ENCODE measurements at places on chromosomes 2 and 18.

- peak; percentile 16 for DNase-seq
These were observed 254.8 kb downstream of the SLC8A1 start for GRCh38 chr2:40197121-40197520.

- DNase-seq, result no peak
These were observed 427.8 kb downstream of the ZNF521 start for GRCh38 chr18:24924066-24924716.

GRCh38 chr18:35592298-35592697 is 10.8 kb downstream of the GALNT1 start:
- DNase-seq, result no peak

GRCh38 chr2:16625759-16626158 is 39.9 kb downstream of the CYRIA start:
- DNase-seq, result no peak

GRCh38 chr2:216897561-216898203 is 37.8 kb upstream of the TNP1 start:
- DNase-seq, result no peak

DNA sequence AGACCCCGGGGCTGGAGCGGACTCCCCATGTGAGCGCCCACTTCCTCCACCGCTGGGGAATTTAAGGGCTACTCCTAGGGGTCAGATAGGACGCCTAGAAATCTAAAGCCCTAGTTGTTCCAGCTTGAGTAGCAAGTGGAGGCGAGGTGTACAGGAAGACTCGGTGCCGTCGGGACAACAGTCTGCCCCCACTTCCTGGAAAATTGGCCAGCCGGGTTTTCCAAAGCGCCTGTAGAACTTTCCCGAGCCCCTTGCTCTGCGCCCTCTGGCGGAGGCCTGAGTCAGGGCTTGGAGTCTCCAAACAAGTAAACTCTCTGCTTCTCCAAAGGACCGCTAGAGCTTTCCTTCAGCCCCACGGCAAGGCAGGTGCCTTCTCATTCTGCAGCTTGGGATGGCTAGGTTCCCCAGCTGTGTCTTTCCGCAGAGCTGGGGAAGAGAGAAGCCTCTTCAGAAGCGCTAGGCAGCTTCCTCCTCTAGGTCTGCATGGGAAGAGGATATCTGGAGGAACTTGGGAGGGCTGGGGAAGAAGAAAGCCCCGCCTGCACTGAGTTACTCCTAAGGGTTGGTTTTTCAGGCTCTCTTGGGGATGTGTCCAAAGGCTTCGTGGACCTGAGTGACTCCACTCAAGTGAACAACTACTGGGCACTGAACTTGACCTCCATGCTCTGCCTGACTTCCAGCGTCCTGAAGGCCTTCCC is 681 bp downstream of the SPR start:
- peak; percentile 83 for DNase-seq

GRCh38 chr2:45674035-45674816 is 22.8 kb downstream of the PRKCE start:
- DNase-seq, result no peak

DNA sequence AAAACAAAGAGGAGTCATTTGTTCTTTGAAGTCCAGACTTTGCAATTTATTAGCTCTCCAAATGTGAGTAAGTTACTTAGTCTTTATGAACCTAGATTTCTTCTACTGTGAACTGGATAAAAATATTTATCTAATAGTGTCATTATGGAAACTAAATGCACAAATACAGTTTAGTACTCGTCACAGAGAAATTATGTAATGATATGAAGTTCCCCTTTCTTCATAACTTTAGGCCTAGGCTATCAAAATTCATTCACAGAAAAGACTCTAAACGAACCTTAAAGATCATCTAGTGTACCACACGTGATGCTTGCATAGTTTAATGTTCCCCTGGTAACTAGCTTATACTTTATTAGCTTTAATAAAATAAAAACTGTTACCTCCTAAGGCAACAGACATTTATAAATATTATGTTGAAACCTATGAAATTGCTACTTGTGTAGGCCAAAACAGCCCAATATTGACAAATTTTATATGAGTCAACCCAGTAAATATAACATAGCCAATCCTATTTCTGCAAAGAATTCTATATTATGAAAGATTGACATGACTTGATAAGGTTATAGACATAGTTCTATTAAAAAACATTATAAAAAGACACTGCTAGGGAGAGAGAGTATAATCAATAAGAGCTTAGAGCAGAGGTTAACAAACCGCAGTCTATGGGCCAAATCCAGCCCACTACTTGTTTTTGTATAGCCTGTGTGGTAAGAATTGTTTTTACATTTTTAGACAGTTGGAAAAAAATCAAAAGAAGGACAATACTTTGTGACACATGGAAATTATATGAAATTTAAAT is 44.9 kb upstream of the ITPRID2 start:
- DNase-seq, result no peak

- DNase-seq, result peak; percentile 41
These were observed 680 bp downstream of the CTDSP1 start for GRCh38 chr2:218400167-218400929.

GRCh38 chr2:223599640-223600380 is 2.4 kb downstream of the SCG2 start:
- no peak for DNase-seq

- peak; percentile 53 for DNase-seq
These were observed 14.0 kb downstream of the TMEM127 start for GRCh38 chr2:96251721-96252292.

GRCh38 chr2:101064125-101064502 is 62.0 kb downstream of the RPL31 start:
- DNase-seq, result no peak

- DNase-seq, result no peak
These were observed 84.5 kb downstream of the DOCK10 start for GRCh38 chr2:224957540-224958461.

GRCh38 chr18:44627280-44627679 is 53.4 kb upstream of the SETBP1 start:
- DNase-seq, result no peak

GRCh38 chr2:599601-600000 is 77.6 kb downstream of the TMEM18 start:
- no peak for DNase-seq

DNA sequence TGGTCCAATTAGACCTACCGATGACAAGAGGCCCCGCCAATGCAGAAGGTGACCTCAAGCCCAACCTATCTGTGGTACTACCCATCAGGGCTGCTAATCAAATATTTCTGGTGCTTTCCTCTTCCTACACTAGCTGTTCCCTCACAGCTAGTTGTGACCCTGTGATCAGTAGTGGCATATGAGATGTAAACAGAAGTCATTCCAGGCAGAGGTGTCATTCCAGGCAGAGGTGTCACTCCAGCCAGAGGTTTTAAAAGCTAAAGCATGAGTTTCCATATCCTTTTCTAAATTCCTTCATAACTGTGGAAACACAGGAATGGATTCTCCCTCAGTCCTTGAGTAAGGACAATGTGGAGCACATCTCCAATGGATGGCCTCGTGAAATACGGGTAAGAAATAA is 110.9 kb upstream of the DNAJC10 start:
- DNase-seq, result no peak

DNA sequence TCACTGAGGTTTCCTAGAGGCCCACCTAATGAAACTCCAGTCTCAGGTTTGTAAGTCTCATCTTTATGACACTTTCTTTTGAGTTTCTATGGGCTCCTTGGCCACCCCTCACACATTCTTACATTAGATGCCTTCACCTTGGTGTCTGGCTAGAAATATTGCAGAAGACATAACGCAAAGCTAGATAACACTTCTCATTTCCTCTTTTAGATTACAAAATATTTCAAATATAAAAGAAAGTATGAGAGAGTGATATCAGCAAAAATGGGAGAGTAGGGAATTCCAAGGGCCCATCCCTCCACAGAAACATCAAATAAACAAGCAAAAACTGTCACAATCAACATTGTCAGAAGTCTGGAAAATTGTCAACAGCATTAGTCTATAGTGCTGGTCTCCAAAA is 43.3 kb upstream of the ZCCHC2 start:
- DNase-seq, result no peak
